ENCODE measurements at places on chromosomes 11 and 22.

GRCh38 chr11:33214767-33215166 is 42.4 kb upstream of the HIPK3 start:
- no peak for DNase-seq

DNA sequence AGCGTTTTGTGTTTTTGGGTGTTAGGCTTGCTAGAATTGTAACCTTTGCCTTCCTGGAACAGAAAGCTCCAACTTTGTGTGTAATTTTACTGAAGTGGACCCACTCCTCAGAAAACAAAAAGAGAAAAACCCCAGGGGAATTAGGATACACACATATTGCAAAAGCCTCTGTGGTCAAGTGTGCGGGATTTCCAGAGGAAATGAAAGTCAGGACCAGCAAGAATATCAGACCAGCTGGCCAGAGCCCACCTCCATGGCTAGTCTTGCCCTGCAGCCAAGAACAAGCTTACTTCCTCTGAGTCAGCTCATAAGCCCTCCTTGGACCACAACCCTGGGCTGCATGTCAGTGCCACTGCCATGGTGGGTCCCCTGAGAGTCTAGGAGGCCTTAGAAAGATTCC is 37.0 kb upstream of the FTH1 start:
- peak; percentile 67 for DNase-seq

DNA sequence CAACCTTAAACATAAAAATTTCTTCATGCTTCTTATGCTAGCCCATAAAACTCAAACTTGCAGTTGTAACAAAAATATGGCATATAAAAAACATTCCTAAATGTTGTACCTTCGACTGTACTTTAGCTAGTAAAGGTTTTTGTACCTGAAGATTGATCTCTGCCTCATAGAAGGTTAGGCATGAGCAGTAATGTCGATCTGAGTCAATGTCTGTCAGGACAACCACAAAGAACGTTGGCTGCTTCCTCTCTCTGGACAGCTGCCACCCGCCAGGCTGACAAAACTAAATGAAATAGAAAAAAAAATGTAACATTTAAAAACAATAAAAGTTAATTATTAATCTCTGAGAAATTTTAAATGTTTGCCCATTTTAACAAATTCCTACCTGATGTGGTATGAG is 251.3 kb downstream of the SBF2 start:
- no peak for DNase-seq

DNA sequence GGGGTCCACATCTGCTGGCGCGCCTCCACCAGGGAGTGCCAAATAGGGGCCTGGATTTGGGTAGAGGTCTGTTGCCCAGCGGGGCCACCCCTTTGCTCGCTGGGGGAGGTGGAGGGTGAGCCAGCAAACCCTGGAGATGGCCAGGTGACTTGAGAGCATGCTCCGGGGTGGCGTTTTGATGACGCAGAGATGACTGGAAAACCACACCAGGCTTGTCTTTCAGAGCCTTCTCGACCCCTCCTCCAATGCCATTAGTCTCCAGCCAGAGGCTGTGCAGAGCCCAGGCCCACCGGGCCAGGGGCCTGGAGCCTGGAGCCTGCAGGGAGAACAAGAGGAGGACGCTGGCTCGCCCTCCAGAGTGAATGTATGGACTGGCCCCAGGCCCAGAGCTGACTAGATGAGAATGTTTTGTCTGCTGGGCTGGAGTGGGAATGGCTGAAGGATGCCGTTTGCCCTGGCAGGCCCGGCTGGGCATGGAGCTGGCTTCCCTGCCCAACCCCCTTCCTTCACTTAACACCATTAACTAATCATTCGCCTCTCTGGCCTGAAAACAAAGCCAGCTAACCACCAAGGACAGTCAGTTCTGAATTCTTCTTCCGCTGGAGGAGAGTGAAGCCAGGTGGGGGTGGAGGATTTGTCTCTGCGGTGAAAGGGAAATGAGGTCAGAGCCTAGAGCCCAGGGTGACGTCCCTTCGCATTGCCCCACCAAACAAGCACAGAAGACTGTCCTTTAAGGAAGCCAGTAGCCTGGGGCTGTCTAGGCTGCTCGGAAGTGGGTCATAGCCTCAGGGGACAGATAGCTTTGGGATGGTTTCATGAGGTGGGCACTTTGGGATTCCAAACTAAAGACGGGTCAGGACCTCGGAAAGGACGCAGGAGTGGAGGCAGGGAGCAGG is 1.6 kb upstream of the MCAM start:
- DNase-seq = peak; percentile 61

GRCh38 chr11:74453373-74453975 is 13.9 kb downstream of the KCNE3 start:
- peak; percentile 65 for DNase-seq

Data from EL (cell line).